ENCODE measurements at places on chromosomes 11 and 22.

GRCh38 chr11:33387996-33388395 lies 130.8 kb downstream of the HIPK3 start:
- no peak for DNase-seq

- peak; percentile 40 for DNase-seq
These were observed 598.0 kb downstream of the BRD1 start for GRCh38 chr22:49229483-49230193.

DNA sequence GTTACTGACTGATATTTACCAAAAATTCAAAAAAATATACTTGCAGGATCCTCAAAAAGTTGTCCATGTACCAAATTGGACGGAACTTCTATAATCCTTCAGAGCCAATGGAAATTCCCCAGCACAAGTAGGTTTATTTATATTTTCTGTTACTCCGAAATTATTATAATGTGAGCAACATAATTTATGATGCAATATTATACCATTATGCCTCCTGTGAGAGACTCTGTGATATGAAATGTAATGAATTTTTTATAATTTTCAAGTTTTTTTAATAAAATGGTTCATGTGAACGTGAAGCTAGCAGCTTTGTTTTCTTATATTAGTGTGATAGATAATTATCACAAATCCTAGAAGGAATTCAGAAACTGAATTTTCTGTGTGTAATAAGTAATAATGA lies 18.2 kb downstream of the PIWIL4 start:
- no peak for DNase-seq

- no peak for DNase-seq
These were observed 39.3 kb downstream of the LARGE2 start for GRCh38 chr11:45961751-45962240.

GRCh38 chr22:20663941-20664593 lies 109.8 kb upstream of the SERPIND1 start:
- DNase-seq, result no peak
